Activated naive CD4-positive, alpha-beta T cell treated with anti-CD3 and anti-CD28 coated beads, Interleukin-2, amount 50 U/mL, for 72 hours (primary cell): ENCODE measurements at places on chromosomes 11 and 22.

DNA sequence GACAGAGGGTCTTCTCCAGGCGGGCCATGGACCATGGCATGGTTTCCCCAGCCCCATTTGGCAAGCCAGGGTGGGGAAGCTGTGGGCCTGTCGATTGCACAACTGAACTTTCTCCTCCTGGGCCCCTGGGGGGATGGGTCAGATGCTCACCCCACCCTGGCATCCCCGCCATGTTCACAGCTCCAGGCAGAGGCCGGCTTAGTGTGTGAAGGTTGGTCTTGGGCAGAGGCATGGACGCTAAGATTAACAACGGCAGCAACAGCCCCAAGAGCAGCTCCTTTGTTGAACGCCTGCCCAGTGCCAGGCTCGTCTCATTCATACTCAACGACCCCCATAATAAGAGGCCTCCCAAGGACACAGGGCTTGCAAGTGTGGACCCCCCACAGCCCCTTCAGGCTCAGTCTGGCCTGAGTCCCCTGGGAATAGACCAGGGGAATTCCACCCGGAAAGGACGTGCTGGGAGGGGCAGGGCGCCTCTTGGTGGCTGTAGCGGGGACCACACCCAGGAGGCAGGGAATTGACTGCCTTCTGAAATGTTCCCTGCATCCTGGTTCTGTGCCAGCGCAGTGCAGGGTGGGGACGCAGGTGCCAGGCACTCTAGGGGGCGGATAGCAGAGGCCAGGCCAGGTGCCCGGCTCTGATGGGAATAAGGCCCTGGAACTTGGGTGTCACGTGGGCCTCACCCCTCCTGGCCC, 8.3 kb downstream of the TSPO start:
- no peak for DNase-seq

DNA sequence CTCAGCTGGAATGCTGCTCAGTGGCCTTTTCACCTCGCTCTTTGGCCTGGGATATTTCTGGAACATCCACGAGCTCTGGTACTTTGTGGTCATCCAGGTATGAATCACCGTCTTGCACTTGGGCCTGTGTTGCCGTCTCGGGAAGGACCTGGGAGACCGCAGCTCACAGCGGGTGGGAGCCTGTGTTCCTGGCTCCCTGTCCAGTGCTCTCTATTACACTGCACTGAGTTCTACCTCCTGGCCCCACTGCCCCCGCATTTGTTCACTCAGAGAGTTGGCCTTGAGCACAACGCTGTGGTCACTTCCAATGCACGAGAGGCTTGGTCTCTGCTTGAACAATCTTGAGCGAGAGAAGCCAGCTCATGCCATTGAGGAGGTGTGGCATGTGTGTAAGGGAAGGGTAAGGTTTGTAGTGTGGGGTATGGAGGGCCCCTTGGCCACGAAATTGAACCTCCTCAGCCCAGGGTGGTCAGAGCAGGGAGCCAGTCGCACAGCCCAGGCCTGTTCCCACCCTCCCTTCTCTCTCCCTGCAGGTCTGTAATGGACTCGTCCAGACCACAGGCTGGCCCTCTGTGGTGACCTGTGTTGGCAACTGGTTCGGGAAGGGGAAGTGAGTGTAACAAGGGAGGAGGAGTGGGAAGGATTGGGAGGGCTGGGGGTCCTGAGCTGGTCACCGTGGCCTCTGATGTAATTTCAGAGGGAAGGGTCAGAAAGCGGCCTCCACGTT, 16.2 kb downstream of the SLC37A2 start:
- no peak for DNase-seq

DNA sequence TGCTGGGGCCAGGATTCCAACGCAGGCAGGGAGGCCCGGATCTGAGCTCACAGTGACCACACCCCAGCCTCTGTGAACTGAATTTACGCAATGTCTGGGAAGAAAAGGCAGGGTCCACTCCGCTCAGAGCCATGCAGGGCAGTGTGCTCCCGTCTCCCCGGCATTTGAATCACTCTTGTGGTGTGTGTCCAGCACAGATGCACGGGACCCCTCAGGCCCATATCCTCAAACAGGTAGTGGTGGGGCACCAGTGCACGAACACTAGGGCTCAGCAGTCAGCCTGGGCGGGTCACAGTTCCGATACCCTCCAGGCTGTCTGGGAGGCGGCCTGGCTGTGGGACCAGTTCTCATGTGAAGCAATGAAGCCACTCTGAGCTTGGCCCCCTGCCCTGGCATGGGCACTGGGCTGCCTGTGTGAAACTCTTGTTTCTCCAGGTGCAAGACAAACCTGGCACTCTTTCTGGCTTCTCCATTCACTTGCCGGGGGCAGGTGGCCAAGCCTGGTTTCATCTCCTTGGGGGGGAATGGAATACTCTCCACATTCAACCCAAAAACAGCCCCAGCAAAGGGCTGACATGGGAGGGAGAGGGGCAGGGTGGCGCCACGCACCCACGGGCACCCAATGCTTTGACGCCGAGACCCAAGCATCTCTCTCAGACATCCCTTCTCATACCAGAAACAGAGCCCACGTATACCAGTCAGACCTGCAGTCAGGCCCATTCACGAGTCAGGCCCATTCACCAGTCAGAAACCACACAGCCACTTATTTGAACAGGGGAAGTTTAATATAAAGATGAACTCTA, 14.3 kb downstream of the DHCR7 start:
- DNase-seq: no peak

DNA sequence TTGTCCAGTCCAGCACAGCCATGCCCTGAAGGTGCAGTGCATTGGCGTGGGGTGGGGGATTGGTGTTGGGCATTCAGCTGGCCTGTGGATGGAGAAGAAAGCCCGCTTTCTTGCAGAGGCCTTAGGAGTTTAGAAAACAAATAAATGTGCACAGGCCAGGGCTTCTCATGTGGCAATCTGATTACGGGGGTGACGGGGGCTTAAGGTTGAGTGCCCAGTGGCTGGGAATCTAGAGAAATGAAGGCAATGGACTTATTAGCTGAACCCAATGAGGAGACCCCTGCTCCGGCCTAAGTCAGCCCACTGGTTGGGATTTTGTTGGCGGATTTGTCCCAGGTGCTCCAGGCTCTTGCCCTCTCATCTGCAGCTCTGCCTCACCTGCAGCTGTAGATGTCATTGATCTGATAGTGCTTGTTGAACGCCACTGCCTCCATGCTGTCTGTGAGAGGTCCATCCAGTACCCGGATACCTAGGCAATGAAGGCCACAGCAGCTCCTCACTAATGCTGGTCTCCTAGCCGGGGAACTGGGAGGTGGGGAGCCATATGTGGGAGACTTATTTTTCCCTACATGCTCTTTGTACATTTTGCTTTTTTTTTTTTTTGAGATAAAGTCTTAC, 6.2 kb downstream of the PCSK7 start:
- no peak for DNase-seq

DNA sequence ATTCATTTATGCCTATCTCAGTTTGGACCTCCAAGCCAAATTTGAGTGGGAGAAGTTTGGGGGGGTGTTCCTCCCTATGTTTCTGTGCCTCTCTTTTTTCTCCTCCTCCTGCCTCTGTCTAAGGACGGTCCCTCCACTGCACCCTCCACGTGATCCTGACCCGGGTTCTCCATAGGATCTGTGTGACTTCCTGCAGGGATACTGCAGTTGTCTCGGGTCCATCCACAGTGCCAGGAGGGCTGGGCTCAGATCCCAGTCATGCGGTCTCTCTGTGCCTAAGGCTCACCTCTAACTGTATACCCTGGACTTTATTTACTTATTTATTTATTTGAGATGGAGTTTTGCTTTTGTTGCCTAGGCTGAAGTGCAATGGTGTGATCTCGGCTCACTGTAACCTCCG, 1354.5 kb downstream of the BRD1 start:
- DNase-seq: no peak

DNA sequence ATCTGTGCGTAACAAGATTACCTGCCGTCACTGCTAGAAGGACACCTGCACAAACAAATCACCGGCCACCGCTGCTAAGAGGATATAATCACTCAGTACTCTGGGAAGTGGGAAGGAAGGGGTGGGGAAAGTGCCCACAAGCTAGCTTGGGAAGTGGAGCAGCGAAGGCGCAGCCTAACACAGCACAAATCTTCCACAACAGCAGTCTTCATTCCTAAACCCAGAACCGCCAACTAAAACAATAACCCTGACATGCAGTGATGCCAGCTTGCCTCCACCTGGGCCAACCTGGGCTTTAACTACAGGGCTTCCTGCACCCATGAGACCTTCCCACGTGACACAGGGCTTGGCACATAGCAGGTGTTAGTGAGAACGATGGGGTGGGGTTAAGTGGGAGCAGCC, 5.1 kb downstream of the DGCR2 start:
- no peak for DNase-seq

DNA sequence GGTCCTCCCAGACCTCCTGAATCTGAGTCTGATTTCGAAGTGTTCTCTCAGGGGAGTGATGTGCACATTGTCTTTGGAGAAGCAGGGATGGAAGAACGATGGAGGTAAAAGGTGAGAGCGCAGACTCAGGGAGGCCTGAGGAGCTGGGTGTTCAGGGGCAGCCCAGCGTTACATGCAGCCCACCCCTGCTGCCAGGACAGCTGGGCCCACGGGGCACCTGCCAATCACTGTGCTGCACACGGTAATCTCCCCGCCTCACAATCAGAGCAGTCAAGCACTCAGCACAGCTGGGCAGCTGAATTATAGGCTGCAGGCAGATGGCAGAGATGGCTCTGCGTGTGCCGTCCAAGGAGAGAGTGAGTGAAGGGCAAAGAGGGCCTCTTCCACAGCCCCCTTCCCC, 17.9 kb upstream of the HTR3A start:
- no peak for DNase-seq

GRCh38 chr11:132278801-132279574, 908.6 kb downstream of the NTM start:
- no peak for DNase-seq

- DNase-seq: no peak
These were observed 519.6 kb downstream of the SOX6 start for GRCh38 chr11:15836795-15837194.

DNA sequence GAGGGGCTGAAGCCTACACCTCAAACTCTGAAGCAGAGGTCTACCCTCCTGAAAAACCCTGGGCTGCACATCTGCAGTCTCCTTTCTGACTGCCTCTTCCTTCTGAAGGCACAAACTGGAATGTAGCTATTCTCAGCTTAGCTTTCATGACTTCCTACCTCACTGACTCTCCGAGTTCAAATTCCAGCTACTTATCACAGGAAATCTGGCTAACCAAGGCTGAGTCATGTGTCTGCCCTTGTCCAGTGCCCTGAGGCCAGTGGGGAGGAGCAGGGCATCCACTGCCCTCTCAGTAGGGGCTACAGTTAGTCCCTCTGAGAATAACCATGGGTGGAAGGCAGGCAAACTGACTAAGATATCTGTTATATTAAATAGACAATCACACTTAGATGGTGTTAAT, 29.2 kb downstream of the PDGFD start:
- DNase-seq: no peak

- no peak for DNase-seq
These were observed 23.6 kb downstream of the TOM1 start for GRCh38 chr22:35323305-35323704.

DNA sequence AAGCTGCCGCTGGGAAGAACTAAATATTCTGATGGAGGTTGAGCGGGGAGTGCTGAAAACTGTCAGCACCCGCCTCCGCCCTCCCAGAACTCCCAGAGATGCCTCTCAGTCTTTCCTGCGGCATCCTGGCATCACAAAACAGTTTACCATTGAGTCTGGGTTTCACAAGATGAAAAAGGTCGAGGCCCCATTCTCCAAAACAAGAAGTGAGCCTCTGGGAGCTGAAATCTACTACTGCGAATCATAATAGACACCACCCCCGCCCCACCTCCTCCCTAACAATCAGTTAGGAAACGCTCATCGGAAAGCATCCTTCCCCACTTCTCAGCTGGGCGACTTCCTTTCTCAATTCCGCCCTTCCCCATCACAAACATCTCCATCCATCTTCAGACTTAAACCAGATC, 1.0 kb downstream of the SUN2 start:
- no peak for DNase-seq

DNA sequence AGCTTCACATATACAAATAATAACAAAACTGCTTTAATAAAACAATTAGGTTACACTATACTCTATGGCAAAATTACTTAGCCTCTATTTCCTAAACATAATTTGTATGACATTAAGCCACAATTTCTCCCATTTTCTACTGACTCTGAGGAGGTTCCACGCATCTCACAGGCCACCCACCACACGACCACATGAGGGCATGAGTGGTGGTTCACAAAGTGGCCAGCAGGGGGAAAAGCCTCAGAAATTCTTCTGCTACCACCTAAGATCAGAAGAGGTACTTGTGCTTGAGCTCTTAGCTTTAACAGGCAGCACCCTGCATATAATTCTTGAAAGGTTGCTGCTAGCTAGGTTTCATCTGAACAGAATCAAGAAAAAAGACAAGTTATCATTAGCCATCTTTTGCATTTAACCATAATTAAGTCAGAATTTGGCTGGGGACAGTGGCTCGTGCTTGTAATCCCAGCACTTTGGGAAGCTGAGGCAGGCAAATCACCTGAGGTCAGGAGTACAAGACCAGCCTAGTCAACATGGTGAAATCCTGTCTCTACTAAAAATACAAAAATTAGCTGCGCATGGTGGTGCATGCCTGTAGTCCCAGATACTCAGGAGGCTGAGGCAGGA, 7.7 kb downstream of the LPXN start:
- no peak for DNase-seq

GRCh38 chr22:46070803-46071450, 79.4 kb upstream of the PPARA start:
- peak; percentile 61 for DNase-seq

GRCh38 chr11:13861411-13861810, 101.1 kb upstream of the SPON1 start:
- no peak for DNase-seq

DNA sequence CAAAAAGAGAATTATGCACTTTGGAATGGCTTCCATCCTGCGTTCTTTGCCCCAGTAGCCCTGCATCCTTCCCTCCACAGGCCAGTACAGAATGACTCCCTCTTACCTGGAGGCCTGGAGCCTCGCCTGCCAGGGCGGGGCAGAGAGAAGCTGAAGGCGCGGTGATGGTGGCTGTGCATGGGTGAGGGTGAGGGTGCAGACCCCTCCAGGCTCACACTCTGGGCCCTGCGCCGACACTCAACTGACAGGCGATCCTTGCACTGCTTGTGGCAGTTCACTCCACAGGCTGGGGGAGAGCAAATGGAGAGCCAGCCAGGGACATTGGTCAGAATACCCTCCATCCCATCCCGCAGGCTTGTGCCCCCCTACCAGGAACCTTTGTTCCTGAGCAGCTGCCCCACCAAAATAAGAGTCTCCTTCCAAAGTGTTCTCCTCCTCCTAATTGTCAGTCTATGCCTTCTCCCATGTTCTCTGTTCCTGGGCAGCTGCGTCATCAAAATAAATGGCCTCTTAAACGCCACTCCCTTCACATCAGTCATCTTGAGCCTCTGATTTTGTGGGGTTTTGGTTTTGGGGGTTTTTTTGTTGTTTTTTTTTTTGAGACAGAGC, 5.9 kb upstream of the NRXN2 start:
- DNase-seq: no peak

DNA sequence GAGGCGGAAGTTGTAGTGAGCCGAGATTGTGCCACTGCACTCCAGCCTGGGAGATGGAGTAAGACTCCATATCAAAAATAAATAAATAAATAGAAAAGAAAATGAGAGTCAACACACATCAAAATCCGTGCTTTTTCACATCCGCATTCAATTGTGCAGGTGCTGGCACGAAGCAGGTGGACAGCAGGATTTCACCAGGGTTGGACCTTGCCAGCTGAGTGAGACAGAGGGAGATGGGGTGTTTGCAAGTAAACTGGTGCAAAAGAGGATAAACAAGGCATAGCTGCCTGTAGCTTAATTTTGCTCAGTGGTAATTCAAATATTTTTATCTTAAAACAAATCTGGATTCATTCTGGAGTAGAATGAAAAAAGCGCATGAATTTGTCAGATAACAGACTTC, 23.3 kb upstream of the DNAL4 start:
- DNase-seq: no peak
